ENCODE measurements at places on chromosomes 16 and 17.

DNA sequence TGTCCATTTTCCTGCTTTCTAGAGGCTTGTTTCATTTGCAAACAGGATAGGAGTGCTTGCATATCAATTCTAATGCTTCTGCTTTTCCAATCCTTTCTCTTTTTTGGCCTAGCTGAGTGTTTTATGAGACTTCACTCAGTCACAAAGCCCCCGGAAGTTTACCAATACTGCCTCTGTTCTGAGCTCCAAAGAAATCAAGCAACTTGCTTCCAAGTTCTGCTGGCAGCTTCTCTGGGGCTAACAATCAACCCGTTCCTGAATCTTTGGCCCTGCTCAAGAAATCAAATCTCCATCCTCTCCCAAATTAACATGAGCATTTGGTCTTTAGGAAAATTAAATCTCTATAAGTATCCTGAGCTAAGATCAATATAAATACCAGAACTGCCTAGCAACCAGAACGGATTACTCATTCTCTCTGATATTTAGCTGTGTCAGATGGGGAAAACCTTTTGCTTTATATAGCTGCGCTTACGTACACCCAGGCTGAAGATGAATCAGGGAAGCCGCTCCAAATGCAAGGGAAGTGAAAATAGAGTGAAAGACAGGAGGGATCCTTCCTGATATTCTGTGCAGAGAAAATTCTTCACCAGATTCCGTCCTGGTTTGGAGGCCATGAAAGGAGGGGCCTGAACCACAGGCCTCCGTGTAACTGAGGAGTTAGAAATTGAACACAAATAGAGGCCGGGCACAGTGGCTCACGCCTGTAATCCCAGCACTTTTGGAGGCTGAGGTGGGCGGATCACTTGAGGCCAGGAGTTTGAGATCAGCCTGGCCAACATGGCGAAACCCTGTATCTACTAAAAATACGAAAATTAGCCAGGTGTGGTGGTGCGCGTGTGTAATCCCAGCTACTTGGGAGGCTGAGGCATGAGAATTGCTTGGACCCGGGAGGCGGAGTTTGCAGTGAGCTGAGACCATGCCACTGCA is 23.3 kb upstream of the GRB2 start:
- no peak for DNase-seq

- DNase-seq = no peak
Measured at GRCh38 chr17:17015230-17015629, 27.0 kb upstream of the MPRIP start.

GRCh38 chr17:41655611-41656111 is 31.3 kb upstream of the KRT17 start:
- DNase-seq = no peak

- no peak for DNase-seq
Measured at GRCh38 chr17:72977771-72978417, 114.6 kb downstream of the SLC39A11 start.

GRCh38 chr17:39416141-39416540 is 14.7 kb upstream of the FBXL20 start:
- DNase-seq = no peak

DNA sequence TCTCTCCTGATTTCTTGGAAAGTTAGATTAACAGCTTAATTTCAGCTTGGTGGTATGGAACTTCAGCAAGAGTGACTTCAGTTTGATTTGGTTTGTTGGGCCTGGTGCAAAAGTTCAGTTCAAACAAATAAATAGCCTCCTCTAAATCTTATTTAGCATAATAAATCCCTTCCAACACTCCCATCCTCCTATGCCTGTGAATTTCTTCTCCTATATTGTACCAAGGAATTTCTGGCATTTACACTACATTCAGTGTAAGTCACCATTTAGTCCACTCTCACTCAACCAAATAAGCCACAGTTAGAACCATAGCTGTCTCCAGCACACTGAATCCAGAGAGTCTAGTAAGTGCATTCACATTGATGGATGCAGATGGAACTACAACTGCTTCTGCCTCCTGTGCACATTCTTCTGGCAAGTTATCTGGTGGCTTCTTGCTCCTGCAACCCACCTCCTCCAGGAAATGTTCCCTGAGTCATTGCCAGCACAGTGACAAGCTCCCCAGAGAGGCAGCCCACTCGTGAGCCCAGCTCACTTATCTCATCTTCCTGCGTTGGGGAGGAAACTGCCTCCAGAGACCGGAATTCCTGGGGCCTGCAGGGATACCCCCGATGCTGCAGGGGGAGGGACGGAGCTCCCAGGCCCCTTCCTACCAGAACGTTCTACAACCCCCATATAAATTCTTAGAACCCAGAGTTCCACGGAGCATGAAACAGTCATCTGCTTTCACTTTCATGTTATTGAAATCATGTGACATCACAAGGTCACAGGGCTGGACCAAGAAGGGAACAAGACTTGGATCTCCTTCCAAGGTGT is 318.3 kb downstream of the PHKB start:
- DNase-seq = no peak

- no peak for DNase-seq
Measured at GRCh38 chr17:5097101-5097834, 14.4 kb downstream of the ZNF232 start.

DNA sequence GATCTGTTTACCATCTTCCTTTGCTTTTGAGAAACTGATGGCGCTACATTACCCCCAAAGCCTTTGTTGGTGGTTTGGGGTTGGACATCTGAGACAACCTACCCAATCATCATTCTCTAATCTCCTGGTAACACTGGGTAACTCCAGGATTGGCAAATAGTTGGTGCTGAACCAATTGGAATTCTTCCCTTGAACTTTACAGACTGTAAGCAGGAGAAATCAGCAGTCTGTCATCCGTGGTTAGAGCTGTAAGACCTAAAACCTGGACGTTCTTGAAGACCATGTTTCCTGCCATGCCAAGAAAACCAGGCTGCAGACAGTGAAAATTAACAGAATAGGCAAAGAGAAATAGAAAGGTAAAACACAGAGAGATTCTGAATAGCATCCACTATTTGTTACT is 398.8 kb upstream of the SALL1 start:
- no peak for DNase-seq

GRCh38 chr16:74291577-74292208 is 4.9 kb upstream of the PSMD7 start:
- DNase-seq = no peak

- DNase-seq = no peak
Measured at GRCh38 chr16:85301231-85301630, 189.0 kb upstream of the CIBAR2 start.

DNA sequence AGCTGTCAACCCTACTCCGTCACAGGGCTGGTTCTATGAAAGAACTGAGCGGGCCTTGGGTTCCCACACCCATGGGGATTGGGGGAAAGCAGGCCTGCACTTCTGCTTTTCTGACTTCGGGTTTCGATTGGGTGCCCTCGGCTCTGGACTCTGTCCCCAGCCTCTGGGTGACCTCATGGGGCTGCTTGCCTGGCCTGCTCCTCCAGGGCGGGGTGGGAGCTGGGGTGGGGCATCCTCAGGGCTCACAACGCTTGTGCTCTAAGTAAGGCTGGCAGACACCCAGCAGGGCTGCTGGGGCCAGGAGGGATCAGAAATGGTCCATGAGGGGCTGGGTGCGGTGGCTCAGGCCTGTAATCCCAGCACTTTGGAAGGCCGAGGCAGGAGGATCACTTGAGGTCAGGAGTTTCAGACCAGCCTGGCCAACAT is 19.2 kb downstream of the ARHGAP27 start:
- DNase-seq = no peak

DNA sequence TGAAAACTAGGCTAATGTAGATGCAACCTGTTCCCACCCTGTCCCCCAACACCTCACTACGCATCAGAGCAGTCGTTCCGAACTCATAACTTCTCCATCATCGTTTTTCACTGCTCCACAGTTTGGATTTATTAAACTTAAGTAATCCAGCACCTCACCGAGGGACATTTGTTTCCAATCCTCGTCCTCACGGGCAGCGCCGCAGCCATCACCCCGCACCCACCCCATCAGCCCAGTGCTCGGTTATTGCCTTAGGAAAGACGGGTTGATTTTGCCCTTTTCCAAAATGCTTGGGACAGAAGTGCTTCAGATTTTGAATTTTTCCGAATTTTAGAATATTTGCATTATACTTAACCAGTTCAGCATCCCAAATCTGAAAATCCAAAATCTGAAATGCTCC is 71.0 kb upstream of the DOC2B start:
- DNase-seq = no peak

GRCh38 chr17:41301916-41302901 is at the start of gene KRTAP29-1:
KRTAP29-1 (minus strand) TSS chr17:41302851; CDS start chr17:41302851, 0 bp downstream.
- no peak for DNase-seq

DNA sequence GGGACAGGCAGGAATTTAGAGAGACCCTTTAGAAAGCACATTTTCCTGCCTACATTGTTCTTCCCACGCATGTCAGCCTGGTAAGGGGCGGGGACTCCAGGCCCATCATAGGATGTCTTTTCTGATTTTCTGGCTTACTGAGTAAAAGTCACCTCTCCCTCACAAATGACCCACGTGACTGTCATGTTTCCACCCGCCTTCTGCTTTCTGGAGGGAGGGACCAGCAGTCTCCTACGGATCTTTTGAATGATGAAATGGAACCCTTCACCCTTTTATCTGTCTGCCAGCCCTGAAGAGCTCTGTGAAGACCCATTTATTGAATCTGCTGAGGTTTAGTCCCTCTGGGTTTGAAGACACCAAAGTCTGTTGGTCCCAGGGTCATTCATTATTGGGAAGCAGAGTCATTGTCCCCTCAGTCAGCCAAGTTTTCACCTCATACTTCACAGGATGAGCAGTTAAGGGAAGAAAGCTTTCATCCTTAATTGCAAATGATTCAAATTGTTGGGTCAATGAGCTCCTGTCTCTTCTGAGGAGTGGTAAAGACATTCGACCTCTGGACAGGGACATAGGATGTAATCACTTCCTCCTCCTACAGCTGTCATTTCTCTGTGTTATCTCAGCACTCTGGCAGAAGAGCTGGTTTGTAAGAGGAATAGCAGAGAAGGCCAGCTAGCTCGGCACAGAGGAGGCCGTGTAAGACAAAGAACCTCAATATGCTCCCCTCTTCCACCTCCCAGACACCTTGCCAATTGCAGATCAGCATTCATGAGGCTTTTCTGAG is 446.1 kb downstream of the HS3ST3B1 start:
- no peak for DNase-seq

DNA sequence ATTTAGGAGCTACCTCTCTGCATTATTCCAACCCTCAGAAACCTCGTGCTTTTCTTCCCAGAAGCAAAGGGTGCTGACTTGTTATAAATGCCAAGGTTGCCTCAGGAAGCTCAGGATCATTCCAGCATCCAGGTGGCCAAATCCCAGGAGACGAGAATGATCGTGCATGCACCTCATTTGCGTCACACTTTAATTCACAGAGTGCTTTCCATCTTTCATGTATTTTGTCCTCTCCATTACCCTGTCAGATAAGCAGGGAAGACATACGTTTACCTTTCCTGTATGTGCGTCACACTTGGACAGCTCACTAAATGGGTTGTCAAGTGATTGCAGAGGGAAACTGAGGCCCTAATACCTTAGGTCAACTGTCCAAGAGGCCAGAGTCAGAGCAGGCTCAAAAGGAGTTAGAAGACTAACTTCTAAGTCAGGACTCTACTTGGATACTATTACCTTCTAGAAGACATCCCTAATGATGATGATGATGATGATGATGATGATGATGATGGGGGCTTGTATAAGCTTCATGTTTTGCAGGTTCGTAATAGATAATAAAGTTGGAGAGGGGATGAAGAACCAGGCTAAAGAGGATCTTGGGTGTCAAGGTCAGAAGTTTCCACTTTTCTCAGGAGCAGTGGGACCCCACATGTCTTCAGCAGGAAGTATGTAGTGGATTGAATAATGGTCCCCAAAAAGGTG is 150.6 kb upstream of the TNRC6C start:
- DNase-seq = no peak

GRCh38 chr16:50711862-50712559 is 18.6 kb downstream of the NOD2 start:
- no peak for DNase-seq

- no peak for DNase-seq
Measured at GRCh38 chr17:74011966-74012365, 191.5 kb upstream of the RPL38 start.

- no peak for DNase-seq
Measured at GRCh38 chr17:46167826-46168569, 25.2 kb downstream of the KANSL1 start.

DNA sequence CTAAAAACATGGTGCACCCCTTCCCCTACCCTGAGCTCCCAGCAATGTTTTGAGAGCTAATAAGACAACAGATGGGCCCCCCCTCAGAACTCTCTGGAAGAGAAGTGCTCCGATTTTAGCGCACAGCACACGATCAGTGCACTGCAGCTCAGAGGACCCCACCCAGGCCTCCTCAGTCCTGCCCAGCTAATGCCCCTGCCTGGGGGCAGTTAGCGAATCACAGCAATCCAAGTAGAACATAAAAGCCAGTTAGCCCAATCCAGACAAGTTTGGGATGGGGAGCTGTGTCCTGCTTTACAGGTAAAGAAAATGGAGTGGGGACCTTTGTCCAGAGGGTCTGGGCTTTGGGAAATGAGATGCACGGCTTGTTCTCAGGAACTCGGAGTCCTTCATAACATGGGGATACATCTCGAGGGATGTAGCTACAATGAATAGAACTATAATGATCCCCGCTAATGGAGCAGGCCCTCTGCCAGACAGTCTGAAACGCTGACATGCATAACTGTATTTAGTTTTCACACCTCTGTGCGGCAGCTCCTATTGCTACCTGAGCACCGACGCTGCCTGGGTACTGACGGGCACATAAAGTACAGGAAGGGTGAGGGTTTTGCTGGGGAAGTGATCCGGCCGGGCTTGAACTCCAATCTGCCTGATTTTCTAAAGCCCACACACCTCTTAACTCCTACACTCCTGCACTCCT is 29.7 kb upstream of the CDC42EP4 start:
- DNase-seq = no peak

GRCh38 chr17:78302478-78302877 is 57.4 kb downstream of the SOCS3 start:
- DNase-seq = no peak

- no peak for DNase-seq
Measured at GRCh38 chr16:3610698-3611145, 684 bp downstream of the SLX4 start.

DNA sequence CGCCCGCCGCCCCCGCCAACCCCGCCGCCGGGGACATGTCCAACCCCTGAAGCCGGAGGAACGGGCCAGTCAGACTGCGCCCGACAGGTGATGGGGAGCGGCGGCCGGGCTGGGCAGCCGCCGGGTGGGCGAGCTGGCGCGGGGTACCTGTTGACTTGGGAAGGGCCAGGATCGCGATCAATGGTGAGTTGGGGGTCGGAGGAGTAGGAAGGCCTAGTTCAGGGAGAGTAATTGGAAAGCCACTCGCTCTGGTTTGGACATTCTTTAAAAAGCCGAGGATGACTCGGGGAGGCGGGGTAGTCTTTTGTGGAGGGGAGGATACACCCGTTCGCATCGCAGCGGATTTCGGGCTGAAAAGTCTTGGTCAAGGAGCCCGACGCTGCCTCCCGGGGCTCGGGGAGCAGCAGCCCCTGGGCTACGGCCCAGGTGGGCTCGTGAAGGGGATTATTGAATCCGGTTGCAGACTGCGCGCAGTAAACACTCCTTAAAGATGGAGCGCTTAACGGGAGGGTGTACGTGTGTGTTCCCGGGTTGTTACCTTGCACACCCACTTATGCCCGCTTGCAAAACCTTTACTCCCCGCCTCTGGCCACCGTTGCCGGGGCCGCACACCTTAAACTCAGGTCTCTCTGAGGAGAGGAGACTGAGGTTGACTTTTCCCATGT is 123.8 kb downstream of the GOSR1 start:
- DNase-seq = no peak
